LHCN-M2 (cell line): ENCODE measurements at places on chromosomes 1 and 21.

GRCh38 chr1:90504509-90504908 is 212.6 kb downstream of the BARHL2 start:
- no peak for DNase-seq

DNA sequence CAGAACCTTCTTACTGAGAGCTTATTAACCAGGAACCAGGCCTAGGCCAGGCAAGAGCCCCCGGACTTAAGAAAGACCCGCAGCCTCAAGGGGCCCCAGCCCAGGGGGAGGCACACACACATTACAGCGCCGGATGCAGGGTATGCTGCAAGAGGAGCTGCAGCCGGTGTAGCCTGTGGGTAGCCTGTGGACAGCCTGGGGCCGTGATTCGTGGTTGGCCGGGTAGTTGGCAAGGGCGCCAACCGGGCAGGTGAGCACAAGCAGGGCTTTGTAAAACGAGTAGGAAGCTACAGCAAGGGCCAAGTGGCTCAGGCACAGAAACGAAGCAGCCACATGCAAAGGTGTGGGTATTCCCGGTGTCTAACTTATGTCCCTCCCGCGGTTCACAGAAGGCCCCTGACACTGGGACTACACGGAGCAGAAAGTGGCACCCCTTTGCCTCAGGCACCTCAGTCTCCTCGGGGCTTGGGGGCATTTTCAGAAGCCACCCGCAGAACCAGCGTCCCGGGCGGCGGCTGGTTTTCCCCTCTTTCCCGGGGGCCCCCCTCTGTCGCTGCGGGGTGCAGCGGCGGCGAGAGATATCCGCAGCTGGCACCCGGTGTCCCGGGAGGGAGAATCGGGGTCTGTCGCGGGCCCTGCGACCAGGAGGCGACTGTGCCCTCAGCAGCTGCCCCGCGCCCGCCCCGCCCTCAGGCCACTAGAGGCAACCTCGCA is 40.8 kb downstream of the KIAA1614 start:
- no peak for DNase-seq

DNA sequence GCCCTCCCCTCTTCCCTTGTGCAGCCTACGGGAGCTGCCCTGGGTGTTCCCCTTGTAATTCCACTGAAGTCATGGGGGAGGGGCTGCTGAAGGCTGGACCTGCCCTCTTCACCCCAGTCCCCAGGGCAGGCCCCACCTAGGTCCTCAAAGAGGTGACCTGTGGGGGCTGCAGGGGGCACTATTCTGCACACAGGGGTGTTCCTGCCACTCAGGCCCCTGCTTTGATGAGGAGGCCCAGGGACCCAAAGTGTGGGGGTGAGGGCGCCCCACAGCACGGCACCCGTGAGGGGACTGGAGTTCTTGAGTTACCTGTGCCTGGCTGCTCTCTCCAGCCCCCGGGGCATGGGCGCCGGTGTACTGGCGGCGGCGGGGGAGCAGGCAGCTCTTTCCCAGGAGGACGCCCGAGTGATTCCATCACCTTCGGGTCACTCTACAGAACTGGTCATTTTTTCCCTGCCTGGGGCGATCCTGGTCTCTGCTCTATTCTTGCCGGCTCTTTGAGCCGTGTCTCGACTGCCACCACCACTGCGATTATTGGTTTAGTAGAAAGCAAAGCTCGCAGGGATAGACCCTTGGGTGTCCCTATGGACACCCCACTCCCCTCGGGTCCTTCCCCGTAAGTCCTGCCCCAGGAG is 6.9 kb upstream of the PRDM16 start:
- no peak for DNase-seq

GRCh38 chr21:41932191-41932575 is 21.6 kb downstream of the C2CD2 start:
- DNase-seq = peak; percentile 85

DNA sequence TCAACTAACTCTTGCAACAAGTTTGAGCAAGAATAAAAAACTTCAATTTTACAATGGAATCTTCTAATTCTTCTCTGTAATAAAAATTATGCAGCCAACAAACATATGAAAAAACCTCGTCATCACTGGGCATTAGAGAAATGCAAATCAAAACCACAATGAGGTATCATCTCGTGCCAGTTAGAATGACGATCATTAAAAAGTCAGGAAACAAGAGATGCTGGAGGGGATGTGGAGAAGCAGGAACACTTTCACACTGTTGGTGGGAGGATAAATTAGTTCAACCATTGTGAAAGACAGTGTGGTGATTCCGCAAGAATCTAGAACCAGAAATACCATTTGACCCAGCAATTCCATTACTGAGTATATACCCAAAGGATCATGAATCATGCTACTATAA is 327.5 kb upstream of the LYPLAL1 start:
- DNase-seq = peak; percentile 53

DNA sequence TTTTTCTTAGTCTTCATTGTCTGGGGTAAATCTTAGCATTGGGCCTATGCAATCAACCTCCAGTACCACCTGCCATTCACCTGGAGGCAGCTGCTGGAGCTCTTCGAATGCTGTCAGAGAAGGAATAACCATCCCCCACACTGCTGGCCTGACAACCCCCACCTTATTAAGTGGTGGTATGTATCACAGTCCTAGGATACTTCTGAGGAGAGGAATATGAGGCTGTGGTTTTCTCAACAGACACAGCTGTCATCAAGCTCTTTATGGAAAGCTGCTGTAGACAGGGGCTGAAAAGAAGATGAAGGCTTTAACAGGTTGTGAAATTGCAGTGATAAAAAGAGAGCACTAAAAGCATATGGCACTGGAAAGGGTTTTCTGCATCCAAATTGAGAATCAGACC is 61.7 kb downstream of the TSEN15 start:
- DNase-seq = peak; percentile 89

GRCh38 chr1:84110629-84111028 is 33.4 kb upstream of the PRKACB start:
- DNase-seq = no peak

GRCh38 chr1:160519642-160520435 is 3.2 kb downstream of the SLAMF6 start:
- DNase-seq = no peak

- no peak for DNase-seq
Measured at GRCh38 chr21:34673006-34673405, 4.2 kb downstream of the CLIC6 start.

DNA sequence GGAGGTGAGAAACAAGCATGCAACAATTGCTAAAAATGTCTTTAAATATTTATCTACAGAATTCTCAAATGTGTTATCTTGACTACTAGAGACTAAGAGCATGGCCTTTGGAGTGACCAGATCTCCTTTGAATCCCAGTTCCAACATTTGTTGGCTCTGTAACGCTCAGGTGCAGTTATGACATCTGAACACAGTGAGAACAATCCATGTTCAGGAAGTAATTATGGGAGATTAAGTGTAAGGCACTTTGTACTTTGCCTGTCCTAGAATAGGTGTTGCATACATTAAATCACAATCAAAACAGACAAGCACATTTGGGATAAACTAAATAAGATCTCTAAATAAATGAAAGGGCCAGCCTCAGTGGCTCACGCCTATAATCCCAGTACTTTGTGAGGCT is 454.5 kb downstream of the SMYD3 start:
- no peak for DNase-seq

DNA sequence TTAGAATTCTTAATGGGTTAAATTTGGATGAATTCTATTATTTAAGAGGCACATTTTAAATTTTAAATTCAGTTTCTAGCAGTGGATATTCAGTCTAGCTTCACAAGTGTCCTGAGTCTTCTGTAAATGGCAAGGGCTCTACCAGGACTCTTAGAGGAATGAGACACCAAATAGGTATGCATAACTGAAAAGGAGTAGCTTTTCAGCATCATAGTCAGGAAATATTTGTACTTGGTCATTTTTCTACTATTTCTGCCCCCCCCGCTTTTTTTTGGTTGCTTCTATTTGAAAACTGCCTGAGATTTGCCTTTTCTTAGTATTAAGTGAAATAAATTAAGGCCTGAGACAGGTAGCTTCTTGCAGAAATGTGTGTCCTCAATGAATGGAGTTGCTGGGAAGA is 80.2 kb downstream of the MAST2 start:
- peak; percentile 23 for DNase-seq

DNA sequence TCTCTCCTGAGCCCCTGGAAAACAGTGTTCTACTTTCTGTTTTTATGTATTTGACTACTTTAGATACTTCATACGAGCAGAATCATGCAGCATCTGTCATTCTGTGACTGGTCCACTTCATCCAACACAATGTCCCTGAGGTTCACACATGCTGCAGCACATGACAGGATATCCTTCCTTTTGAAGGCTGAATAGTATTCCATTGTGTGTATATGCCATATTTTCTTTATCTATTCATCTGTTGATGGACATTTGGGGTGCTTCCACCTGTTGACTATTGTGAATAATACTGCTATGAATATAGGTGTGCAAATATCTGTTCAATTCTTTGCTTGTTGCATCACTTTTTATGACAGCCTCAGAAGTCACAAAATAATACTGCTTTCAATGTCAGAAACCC is 55.8 kb downstream of the SH3GLB1 start:
- no peak for DNase-seq

DNA sequence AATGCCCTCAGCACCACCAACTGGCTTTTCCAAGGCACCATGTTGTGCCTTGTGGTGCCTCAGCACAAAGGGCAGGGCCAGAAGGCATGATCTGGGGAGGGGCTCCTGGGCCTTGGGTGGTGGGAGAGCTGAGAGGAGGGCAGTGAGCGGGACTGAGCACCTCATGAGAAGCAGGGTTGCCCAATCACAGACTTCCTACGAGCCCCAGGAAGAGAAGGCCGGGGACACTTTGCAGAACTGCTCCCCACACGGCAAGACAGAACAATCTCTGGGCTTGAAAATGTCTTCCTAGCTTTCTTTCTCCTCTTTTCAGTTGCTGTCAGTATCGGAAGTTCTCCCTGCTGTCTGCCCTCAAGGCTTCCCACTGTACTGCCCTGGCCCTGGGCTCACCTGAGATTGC is 6.8 kb downstream of the KCNJ10 start:
- DNase-seq = no peak

DNA sequence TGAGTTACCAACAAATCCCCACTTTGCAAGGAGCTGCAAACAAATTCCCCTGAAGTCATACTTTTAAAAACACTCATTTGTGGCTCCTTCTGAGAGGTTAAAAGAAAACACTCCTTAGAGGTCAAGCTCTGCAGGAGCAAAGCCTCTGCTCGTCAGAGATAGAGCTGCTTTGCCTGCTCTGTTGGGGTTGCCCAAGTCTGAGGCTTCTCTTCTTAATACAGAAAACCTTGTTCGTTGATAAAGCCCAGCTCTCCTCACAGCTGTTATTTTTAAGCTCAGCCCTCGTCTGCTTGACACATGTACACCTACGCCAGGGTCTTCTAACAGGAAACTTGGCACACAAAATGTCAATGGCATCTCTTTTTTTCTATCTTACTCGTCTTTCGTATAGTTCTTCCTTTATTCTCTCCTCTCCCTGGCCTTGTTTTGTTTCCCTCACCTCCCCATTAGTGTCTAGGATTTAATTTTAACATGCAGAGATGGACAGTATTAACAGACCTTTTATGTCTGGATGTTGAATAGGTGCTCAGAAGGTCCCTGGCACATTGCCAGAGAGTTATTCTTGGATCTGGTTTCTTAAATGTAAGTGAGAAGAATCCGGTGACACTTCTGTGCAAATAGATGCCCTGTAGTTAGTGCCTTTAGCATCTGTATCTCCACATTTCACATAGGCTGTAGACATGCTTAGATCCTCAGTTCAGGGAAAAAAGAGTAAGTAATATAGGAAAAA is 86.0 kb downstream of the LRRC53 start:
- DNase-seq = no peak

DNA sequence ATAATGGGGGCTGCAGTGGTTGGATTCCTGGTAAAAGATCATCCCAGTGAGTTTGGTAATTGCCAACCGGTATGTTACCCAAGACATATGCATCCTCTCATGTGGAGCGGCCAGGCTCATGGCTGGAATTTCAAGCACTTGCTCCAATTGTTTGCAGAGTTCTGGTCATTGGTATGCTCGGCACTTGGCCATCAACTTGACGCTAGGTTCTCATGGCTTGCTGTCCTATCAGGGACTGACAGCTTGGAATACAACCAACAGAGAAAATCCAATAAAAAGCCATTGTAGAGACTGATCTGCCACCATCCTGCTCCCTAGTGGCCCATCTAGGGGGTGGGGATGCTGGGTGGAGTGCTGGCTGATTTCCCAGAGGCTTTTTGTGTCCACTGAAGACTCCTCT is 120.9 kb downstream of the EDEM3 start:
- no peak for DNase-seq

GRCh38 chr21:26131554-26131953 is 39.0 kb downstream of the APP start:
- DNase-seq = peak; percentile 38

GRCh38 chr1:174671826-174672225 is 224.1 kb downstream of the GPR52 start:
- no peak for DNase-seq

- DNase-seq = no peak
Measured at GRCh38 chr21:14013056-14013603, 197.6 kb downstream of the LIPI start.

GRCh38 chr1:43704838-43705237 is 2.5 kb upstream of the ST3GAL3 start:
- peak; percentile 54 for DNase-seq

GRCh38 chr1:85245456-85245855 is 14.0 kb downstream of the C1orf52 start:
- DNase-seq = no peak

DNA sequence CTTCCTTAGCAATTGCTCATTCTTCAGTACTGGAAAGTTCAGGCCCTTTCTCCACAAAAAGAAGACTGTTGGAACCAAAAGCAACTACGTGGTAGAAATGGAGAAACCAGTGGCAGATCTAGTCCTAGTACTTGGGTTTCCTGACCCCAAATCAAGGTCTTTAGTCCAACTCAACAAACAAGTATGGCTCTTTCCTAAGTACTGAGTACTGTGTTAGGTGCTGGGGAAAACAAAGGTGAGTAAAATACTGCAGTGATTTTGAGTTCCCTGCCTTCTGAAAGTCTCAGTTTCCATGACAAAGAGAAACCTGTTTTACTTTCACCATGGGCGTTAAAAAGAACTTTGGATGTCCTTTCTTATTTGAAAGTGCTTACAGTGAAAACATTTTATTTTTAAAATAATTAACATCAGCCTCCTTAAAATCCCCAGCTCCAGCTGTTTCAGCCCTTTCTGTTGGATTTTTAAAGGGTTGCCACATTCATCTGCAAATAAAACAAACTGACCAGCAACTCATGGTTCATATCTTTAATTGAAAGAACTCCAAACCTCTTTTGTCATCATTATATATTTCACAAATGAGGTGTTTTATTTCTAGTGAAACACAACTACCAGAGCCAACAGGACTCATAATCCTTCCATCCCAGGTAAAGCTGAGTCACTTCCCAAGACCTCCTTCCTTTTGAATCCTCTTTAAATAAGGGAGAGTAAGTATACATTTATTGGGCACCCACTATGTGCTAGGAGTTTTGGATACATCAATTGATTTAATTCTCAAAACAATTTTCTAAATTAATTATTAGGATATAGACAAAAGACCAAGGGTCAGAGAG is 35.4 kb downstream of the PLPP3 start:
- no peak for DNase-seq

- DNase-seq = no peak
Measured at GRCh38 chr1:33667386-33668282, 195.2 kb downstream of the ZSCAN20 start.

GRCh38 chr1:102096162-102096561 is 99.4 kb upstream of the OLFM3 start:
- DNase-seq = no peak
